ENCODE measurements at places on chromosomes 5 and 9.

DNA sequence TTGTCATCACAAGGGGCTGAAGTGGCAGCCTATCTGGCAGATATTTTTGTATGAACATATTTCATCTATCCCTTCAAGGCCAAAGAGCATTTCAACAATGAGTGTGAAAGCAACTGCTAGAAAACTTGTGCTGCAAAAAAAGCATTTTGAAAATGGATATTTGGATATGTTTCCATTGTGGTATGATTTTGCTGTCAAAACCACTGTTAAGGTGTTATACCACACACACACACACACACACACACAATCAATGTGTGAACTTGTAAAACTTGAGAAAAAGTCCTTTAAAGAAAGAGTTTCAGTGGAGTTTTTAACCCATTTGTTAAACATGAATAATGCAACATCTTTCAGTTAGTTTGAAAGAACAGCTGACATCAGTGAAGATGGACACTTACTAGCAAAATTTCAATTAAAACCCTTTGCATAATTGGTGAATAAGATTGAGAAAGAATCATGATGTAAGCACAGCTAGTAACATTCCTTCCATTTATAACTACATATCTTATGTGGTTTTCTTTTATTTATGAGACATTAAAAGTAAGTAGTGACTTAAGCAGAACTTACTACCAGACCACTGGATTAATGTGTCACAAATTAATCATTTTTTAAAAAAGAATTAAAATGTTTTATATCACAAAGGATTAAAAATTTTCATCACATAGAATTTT lies 182.6 kb upstream of the GNA14 start:
- no peak for DNase-seq

DNA sequence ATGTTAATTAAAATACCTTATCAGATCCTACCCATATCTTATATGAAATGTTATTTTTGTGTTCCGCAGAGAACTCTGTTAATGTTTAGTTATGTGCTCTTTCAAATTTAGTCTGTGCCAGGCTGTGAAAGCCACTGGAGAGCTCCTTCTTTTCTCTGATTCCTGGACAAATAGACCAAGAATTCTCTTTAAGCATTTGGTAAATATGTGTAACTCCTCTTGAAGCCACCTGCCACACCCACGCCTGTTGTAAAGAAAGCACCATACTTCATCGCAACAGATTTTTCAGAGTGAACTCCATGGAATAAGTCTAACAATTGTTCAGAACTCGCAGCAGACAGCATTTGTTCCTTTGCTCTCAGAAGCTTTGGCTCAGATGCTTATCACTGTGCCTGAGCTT lies 301.1 kb downstream of the FAM170A start:
- DNase-seq: no peak

DNA sequence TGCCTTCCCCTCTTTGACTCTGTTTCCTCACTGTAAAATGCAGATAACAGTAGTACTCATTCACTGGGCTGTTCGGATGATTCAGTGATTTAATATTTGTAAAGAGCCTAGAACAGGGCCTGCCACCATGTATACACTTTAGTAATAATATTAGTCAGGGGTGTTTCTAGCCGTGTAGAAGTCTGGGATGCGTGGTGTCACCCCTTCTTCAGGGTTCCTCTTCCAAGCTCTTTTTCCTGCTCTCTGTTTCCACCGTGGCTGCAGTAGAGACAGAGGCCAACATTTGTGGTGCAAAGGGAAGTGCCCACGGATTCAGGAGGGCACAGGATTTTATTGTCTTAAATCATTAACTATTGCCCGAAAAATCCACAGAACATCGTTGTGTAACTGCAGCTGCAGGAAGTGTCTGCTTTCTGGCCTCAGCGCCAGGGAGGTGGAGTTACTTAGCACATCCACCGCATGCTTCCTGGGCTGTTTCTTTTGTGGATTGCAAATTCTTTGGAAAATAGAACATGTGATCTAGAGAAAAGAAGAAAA lies 61.7 kb downstream of the TRIO start:
- no peak for DNase-seq

DNA sequence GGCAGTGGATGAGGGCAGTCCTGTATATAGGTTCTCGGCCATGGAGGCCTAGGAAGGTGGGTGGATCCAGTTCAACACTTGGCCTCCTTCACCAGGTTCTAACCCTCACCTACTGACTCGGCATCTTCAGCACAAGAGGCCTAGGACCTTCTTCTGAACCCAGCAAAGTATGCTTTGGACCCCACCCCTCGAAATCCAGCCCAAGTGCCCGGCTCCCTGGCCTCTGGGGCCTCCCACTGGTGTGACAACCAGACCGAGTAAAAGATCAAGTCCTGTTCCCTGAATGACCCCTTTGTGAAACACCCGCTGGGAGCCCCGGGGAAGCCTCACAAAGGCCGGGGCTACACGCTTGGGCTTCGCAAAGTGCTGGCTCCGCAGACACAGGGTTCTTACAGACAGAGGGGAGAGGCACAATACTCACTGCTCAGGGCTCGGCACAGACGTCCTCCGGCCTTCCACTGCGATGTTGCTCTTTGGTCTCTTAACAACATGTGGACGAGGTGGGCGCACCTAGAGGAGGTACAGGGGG lies 47.0 kb downstream of the CRB2 start:
- DNase-seq: no peak

GRCh38 chr5:4514067-4514648 lies 626.0 kb upstream of the ADAMTS16 start:
- DNase-seq: no peak

DNA sequence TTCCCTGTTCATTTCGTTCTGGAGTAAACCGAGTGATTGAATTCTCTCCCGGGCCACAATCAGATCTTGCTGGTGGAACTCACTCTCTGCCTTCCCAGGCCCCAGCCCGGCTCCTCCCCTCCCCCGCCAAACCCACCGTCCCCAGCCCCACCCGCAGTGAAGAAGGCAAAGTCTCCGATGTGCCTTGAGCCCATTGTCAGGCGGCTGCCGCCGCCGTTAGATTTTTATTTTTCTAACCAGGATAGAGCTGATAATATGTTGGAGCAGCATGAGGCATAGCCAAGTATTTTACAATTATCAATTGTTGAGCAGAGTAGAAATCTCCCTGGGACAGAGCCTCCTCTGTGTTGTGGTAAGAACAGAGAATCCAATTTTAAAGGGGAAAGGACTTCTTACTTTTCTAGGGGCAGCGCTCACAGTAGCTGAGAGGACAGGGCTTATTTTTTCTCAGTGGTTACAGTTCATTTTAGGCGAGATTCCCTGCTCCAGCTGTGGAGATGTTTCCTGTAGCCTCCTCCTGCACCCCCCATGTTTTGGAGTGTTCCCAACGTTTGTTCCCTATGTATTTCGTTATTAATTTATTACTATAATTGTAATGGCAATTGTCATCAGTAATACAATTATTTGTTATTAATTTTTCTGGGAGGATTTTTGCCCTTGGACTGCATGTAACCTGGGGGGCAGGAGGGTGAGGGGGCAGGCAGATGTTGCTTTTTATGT lies 1.3 kb downstream of the PSAT1 start:
- peak; percentile 40 for DNase-seq

GRCh38 chr5:123244458-123244857 lies 155.4 kb downstream of the PRDM6 start:
- DNase-seq: no peak

Data from anterior cingulate cortex (tissue), 58 donors.